ENCODE measurements at places on chromosomes 1 and 21.

- DNase-seq: no peak
Measured at GRCh38 chr1:34156739-34157138, 8.3 kb downstream of the CSMD2 start.

GRCh38 chr1:2538376-2538775 lies 8.3 kb upstream of the HES5 start:
- DNase-seq: no peak

GRCh38 chr21:15742052-15742670 lies 12.4 kb downstream of the USP25 start:
- no peak for DNase-seq

DNA sequence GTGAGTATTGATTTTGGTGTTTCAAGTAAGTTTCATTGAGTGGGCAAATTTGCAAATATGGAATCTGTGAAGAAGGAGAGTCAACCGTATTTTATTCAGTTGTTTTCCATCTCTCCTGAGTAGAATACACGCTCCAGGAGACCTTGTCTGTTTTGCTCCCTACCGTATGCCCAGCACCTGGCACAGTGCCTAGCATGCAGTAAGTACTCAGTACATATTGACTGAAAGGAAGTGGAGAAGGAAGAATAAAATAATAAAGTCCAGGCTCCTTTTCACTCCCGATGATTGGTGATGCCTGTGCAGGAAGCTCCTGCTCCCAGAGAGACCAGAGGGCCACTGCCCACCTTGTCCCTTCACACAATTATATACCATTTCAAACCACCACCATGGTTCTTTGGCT lies 59.4 kb upstream of the NEK2 start:
- DNase-seq: no peak

- DNase-seq: no peak
Measured at GRCh38 chr1:39695016-39695415, 3.8 kb upstream of the HPCAL4 start.

DNA sequence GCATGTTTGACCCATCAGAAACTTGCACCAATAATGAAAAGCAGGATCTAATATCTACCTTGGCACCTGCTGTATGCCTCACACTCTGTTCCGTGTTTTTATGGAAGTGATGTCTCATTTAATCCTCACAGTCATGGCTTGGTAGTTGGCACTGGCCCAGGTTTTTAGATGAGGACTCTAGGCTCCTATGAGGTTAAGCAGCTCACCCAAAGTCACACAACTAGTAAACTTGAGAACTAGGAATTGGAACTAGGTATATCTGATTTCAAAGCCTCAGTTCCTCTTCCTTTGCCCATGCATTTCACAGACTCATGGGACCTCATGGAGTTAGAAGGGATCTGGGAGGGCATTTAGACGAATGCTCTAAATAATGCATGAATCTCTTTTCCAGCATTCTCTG lies 21.3 kb upstream of the TARBP1 start:
- no peak for DNase-seq

- DNase-seq: no peak
Measured at GRCh38 chr1:85135392-85135798, 65.4 kb downstream of the SYDE2 start.

Measured in CD4-positive, alpha-beta T cell treated with Interleukin-1 beta for 1 hour (primary cell).